ENCODE measurements at places on chromosomes 12 and 14. TPM values are rescaled to one million over a fixed set of nuclear protein-coding genes. Genes with fewer than 3 reads are reported as not detected.

Gene PPP4R4
- 3.0 TPM for total RNA-seq

Gene TEX52
- not detected for total RNA-seq

Gene CLEC2B
- total RNA-seq: 0.18 TPM

Gene LUM
- not detected for total RNA-seq
